ENCODE measurements at places on chromosomes 6 and 20.
A peak's percentile ranks its signal among the peaks of the same experiment; 100 is the strongest.

GRCh38 chr6:40473026-40473425 lies 114.1 kb downstream of the LRFN2 start:
- no peak for DNase-seq

DNA sequence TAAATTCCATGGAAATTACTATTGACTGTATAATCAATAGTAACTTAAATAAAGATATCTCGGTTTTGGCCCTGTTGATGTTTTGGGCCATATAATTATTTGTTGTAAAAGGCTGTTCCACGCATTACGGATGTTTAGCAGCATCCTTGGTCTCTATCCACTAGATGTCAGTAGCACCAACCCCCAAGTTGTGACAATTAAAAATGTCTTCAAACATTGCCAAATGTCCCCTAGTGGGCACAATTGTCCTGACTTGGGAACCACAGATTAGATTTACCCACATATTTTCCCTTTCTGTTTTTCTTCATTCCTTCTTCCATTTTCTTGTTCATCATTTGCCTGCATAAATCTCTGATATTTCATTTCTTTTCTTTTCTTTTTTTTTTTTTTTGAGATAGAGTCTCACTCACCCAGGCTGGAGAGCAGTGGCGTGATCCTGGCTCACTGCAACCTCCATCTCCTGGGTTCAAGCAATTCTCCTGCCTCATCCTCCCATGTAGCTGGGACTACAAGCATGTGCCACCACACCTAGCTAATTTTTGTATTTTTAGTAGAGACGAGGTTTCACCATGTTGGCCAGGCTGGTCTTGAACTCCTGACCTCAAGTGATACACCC lies 13.6 kb upstream of the WFDC8 start:
- DNase-seq, result peak; percentile 5

DNA sequence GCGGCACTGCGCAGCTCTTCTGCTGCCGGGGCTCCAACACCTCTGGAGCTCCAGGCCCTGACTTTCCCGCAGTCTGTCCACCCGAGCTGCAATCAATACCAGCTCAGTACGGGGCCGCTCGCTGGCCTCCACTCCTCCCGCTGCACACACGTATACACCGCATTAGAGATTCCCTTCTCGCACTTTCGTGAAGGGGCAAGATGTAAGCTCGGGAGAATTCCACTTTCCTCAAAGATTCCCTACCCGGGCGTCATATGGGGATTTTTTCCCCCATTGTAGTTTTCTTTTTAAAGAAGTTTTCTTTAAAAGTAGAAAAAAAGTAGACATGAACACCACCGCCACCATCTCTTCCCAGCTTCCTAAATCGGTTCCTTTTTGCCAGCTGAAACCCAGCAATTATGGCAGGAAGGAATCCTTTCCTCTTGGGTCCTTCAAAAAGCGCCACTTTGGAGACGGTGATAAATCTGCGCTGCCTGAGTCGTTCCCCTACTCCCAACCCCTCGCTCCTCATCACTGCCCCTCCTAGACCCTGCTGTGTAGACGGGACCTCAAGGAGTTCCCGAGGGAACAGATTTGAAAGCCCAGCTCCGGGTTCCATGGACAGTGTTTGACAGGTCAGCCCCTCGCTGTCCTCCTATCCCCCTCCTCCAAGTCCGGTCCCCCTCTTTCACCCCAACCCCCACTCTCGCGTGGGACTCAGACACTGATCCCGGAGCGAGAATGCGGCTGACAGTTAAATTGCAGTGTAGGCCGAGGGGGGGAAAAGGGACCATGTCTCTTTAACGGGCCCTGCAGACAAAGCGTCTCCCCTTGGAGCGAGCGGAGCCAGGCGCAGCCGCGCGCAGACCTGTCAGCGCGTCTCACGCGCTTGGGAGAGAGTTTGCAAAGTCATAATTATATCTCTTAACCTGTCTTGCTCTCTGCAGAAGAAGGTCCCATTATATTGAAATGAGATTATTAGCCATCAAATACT lies 39.5 kb downstream of the NCR2 start:
- no peak for DNase-seq

DNA sequence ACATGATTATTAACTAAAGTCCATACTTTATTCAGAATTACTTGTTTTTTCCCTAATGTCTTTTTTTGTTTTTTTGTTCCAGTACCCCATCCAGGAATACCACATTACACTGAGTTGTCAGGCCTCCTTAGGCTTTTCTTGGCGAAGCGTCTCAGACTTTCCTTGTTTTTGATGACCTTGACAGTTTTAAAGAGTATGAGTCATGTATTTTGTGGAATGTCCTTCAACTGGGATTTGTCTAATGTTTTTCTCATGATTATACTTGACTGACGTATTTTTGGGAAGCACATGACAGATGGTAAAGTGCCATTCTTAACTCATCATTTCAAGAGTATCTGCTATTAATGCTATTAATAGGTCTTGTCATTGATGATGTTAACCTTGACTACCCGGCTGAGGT lies 23.6 kb downstream of the ENPP1 start:
- no peak for DNase-seq

DNA sequence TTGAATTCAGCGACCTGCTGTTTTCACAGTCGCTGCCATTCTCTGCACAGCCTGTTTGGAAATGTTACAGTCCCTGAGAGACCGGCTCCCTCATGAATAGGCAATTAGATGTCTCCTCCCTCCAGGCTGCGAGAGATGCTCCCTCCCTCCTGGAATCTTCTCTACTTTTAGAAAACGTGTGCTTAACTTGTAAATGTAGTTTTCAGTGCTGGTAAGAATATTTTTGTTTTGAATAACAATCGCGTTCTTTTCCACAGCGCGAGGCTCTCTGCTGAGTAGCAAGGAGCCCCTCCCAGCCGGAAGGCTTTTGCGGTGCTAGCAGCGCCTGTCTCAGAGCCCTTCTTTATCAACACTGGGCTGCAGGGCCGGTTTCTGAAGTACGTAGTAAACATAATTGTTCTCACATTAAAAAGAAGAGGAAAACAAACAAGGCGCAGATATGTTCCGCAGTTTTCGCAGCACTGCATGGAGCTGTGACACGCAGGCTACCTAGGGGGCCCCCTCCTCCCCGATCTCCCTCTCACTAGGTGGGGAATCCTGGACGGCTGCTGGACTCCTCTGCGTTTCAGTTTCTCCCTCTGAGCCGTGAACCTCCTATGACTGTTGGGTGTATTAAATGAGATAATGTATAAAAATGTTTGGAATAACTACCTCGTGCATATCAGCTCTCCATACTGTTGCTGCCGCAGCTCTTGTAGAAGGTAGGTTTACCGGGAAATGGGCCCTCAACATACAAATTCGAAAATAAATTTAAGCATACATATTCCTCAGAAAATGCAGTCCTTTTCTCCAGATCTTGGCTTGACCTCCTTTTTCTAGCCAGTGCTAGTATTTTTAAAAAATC lies 79.0 kb upstream of the SPACA1 start:
- peak; percentile 4 for DNase-seq

DNA sequence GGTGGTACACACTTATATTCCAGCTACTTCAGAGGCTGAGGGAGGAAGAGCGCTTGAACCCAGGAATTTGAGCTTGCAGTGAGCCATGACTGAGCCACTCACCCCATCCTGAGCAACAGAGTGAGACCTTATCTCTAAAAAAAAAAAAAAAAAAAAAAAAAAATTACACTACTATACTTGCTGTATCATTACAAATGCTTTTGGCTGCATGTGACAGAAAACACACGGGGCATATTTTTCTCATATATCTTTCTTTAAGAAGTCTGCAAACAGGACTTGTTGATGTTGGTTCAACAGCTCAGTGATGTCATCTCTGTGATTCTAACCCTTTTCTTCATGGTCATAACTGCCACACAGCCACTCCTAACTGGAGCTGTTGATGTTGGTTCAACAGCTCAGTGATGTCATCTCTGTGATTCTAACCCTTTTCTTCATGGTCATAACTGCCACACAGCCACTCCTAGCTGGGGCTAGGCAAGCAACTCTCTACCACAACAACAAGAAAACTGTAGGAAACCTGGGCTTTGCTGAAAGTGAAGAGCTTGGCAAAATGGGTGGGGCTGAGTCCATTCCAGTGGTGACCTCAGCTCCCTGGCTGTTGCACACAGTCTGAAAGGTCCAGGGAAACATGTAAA lies 19.8 kb downstream of the MTFR2 start:
- DNase-seq, result no peak

GRCh38 chr20:64176971-64177370 lies 12.7 kb downstream of the MYT1 start:
- DNase-seq, result no peak

DNA sequence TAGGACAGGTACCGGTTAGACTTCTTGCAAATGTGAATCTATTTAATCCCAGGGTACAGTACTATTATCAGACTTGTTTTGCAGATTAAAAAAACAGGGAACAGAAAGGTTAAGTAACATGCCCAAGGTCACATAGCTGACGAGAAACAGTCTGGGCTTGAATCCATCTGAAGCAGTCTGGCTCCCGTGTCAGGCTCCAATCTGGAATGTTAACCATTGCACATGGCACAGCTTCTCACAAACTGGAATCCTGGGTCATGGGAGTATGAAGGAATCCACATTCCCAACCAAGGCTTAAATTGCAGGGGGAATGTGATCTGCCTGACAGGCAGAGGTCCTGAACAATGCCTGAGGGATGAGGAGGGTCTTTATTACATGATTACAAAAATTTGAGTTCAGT lies 187.5 kb upstream of the SPTLC3 start:
- no peak for DNase-seq

DNA sequence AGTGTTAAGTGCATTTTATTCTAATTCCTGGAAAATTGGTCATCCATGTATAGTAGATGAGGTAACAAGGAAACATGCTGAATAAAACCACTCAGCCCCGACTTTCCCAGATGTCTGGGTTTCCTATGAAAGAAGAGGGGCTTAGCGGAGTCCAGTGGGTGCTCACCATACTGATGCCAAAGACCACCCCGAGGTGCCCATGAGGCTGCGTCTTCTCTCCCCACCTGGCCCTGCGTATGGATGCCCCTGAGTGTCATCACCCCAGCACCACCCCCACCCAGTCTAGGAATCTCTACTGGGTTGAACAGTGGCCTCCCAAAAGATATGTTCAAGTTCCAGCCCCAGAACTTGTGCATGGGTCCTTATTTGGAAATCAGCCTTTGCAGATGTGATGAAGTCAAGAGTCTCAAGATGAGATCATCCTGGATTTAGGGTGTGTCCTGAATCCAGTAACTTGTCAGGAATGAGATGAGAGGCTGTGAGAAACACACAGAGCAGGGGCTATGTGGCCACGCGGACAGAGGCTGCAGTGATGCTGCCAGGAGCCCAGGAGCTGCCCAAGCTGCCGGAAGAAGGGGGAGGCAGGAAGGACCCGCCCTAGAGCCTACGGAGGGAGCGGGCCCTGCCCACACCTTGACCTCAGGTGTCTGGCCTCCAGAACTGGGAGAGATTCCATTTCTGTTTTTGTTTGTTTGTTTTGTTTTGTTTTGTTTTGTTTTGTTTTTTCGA lies 124.6 kb upstream of the CDH4 start:
- no peak for DNase-seq

- peak; percentile 26 for DNase-seq
Observed at GRCh38 chr20:58839474-58839874, 11.2 kb downstream of the GNAS-AS1 start.

DNA sequence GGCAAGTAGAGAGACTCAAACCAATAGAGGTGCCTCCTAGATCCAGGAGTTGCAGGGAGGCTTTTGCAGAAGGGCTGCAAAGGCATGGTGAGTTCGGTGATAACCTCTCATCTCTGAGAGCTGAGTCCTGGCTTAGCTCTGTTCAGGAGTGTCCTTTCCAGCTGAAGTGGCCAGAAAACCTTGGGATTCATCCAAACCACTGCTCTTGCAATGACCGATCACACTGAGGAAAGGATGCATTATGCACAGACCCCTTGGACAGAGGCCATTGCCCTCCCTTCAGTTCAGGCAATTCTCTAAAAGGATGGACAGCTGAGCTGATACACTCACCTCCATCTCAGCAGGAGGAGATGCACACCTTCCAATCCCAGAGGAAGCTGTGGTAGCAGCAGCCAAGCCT lies 158.8 kb upstream of the ENPP5 start:
- DNase-seq, result no peak

- DNase-seq, result no peak
Observed at GRCh38 chr20:44460795-44461141, 14.9 kb upstream of the TTPAL start.

- DNase-seq, result peak; percentile 86
Observed at GRCh38 chr20:36835453-36836198, 40.3 kb upstream of the TLDC2 start.

DNA sequence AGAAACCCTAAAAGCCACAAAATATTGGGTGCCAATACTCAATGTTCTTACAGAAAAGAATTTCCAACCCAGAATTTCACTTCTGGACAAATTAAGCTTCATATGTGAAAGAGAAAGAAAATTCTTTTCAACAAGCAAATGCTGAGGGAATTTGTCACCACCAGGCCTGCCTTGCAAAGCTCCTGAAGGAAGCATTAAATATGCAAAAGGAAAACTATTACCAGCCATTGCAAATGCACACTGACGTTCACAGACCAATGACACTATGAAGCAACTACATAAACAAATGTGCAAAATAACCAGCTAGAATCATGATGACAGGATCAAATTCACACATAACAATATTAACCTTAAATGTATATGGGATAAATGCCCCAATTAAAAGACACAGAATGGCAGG lies 187.9 kb upstream of the BTBD3 start:
- no peak for DNase-seq

DNA sequence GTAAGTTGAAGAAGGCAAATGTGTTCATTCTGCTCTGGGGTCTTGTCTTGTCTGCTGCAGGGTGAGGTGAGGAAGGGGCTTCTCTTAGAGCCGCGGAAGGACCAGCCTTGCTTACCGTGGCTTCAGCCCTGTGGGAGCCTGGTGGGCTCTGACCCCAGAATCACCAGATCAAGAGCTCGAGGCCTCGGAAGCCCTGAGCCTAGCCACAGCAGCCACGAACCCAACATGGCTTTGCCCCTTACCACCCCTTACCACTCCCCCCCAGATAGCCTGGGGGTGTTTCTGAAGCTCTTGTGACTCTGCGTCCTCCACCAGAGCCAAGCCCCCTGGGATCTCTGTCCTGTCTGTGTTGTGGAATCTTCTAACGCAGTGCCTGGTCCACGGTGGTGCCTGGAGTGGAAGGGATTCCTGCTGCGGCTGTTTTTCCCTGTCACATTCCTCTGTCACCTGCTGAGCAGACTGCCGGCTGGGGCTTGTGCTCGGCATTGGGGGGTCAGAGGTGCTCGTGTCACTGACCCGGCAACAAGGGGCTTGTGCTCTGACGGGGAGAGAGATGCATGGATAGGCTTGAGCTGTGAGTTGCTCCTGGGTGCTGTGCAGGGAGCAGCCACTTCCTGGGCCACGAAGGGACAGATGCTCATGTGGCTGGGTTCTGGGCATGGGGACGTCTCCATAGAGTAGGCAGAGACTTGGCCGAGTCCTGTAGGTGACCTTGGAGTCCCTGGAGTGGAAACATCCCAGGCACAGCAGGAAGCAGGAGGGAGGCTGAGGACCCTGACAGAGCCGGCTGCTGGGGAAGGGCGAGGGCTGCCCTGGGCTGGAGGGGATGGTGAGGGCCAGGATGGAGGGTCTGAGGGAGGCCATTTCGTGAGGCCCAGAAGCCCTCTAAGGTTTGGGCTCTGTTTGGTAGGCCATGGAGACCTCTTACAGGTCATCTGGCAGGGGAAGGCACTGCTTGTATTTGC lies 316.0 kb downstream of the QKI start:
- no peak for DNase-seq

Data from CD4-positive, alpha-beta T cell treated with Interleukin-6 at 100 ng/mL for 8 hours (primary cell).